Effector CD8-positive, alpha-beta T cell (primary cell): ENCODE measurements at places on chromosomes 12 and 14.

GRCh38 chr12:65881965-65882413 lies 57.7 kb downstream of the HMGA2 start:
- no peak for DNase-seq

GRCh38 chr14:69694730-69695281 lies 72.1 kb upstream of the SRSF5 start:
- DNase-seq = no peak

DNA sequence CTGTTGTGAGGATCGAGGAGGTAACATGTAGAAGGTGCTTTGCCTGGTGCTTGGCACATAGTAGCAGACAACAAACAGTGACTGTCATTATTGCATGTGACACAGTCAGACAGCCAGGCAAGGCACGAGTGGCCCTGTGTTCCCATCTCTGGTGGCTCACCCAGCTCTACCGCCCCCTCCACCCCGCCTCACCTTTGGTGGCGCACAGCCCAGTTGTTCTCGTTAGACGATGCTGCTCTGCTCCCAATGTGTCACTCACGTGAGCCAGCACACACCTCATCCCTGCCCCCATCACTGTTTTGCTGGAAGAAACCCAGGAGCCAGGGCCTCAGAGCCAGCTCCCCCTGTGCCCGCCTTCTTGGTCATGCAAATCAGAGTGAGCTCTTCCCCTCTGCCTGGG lies 113.3 kb downstream of the CALM1 start:
- no peak for DNase-seq

DNA sequence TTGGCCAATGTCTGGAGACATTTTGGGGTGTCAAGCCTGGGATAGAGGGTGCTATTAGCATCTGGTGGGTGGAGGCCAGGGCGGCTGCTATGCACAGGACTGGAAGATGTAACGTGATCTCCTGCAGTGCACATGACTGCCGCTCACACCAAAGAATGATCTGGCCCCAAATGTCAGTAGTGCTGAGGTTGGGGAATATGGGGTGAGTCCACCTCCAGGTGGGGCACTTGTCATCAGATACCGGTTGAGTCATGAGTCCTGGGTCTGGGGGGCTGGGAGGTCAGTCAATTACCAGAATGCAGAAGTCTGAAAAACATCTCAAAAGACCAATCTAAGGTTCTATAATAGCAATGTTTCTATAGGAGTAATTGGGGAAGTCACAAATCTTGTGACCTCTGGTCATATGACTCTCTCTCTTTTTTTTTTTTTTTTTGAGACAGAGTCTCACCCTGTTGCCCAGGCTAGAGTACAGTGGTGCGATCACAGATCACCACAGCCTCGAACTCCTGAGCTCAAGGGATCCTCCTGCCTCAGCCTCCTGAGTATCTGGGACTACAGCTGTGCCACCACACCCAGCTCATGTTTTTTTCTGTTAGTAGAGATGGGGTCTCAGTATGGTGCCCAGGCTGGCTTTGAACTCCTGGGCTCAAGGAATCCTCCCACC lies 6.0 kb upstream of the SDSL start:
- DNase-seq = no peak

DNA sequence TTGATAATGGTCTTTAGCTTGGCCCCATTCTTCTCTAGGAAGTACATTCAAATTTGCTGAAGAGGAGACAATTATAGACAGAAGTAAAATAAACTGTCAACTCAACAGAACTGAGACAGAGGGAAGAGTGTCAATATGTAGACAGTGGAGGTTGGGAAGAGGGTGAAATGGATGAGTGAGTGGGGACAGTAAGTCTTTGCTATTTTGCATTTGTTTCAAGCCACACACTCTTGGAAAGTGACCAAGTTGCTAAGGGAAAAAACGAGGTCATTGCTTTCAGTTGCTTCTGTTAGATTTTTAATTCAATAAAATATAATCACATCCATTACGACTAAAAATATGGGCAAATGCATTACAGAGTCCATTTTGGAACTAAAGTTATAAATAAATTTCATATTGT lies 47.8 kb downstream of the BTBD7 start:
- no peak for DNase-seq

GRCh38 chr12:111868676-111869588 lies 26.9 kb downstream of the MAPKAPK5 start:
- DNase-seq = no peak

DNA sequence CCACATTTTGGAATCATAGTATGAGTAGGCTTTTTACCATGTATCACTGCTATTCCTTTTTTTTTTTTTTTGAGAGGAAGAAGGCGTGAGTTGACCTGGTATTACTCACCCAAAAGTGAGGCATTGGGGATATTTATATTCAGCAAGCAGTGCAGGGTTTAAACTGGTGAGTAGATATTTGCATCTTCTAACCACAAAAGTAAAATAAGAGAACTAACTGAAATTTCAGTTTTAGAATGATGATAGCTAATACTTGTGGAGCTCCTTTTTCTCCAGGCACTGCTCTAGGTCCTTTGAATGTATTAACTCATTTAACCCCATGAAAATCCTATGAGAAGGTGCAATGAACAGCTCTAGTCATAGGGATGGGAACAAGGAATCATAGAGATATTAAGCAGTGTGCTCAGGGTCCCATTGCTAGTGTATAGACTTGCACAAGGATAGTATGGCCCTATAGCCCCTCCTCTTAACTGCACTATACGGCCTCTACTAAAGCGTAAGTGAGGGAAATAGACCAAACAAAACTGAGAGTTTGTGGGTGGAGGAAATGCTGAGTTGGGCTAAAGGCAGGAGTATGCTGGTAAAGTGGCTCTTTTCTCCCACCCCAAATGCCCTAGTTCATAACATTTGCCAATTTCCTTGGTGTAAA lies 104.3 kb upstream of the MAX start:
- DNase-seq = no peak

GRCh38 chr12:67811437-67812361 lies 163.2 kb downstream of the DYRK2 start:
- DNase-seq = no peak

GRCh38 chr14:101501858-101502615 lies 59.3 kb upstream of the DIO3 start:
- no peak for DNase-seq

GRCh38 chr12:107840186-107840585 lies 65.7 kb downstream of the ASCL4 start:
- DNase-seq = no peak
